ENCODE measurements at places on chromosomes 7 and 10. TPM values are rescaled to one million over a fixed set of nuclear protein-coding genes. Genes with fewer than 3 reads are reported as not detected.

DNA sequence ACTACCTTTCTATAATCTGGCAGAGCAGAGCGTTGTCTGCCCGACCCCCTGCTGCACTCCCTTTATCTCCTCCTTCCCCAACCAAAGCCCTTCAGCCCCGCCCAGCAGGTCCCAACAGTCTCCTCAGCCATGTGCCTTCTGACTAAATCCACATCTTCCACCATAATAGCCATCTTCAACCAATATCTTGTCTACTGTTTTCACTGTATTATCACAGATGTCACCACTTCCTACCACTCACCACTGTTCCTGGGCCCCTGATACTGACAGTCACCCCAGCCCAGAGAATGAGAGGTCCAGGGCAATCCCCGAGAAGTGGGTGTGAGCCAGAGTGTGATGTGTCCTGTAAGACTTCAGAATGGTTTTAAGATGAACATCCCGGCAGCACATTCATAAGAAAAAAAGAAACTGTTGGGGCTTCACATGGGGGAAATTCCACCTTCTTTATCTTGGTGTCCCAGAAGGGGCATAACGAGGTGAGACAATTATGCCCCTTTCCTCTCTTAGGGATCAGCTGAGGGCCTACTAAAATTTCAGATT lies 25.3 kb downstream of the CCDC6 start:
- no peaks in the 10 kb centered on the region for H3K36me3 ChIP-seq
- H3K27me3 ChIP-seq: no peaks in the 10 kb centered on the region
- DNase-seq: no peak
- H3K27ac ChIP-seq: no peak overlapping the region
- H3K4me1 ChIP-seq: peaks cover 7% of the 10 kb centered on the region

The TAX1BP1 gene
- 113 TPM for total RNA-seq

GRCh38 chr10:71864911-71865361 lies 13.9 kb upstream of the PSAP start:
- H3K36me3 ChIP-seq: no peaks in the 10 kb centered on the region
- H3K27ac ChIP-seq: no peak overlapping the region
- H3K27me3 ChIP-seq: no peaks in the 10 kb centered on the region
- no peaks in the 10 kb centered on the region for H3K4me1 ChIP-seq
- H3K4me3 ChIP-seq: no peak overlapping the region
- no peak for DNase-seq

The ENTPD1 gene
- 36.6 TPM for total RNA-seq

GRCh38 chr10:92714152-92714845 lies 24.5 kb downstream of the HHEX start:
- H3K4me1 ChIP-seq: no peaks in the 10 kb centered on the region
- H3K36me3 ChIP-seq: no peaks in the 10 kb centered on the region
- H3K27me3 ChIP-seq: no peaks in the 10 kb centered on the region
- no peak overlapping the region for H3K4me3 ChIP-seq
- no peak for DNase-seq

Measured in kidney (tissue), 22 donors.